Vagina (tissue), 2 donors: ENCODE measurements at places on chromosomes 7 and 10. TPM values are rescaled to one million over a fixed set of nuclear protein-coding genes. Genes with fewer than 3 reads are reported as not detected.

Gene FAM237B
- not detected for total RNA-seq

Gene FAM25G
- total RNA-seq: not detected

DNA sequence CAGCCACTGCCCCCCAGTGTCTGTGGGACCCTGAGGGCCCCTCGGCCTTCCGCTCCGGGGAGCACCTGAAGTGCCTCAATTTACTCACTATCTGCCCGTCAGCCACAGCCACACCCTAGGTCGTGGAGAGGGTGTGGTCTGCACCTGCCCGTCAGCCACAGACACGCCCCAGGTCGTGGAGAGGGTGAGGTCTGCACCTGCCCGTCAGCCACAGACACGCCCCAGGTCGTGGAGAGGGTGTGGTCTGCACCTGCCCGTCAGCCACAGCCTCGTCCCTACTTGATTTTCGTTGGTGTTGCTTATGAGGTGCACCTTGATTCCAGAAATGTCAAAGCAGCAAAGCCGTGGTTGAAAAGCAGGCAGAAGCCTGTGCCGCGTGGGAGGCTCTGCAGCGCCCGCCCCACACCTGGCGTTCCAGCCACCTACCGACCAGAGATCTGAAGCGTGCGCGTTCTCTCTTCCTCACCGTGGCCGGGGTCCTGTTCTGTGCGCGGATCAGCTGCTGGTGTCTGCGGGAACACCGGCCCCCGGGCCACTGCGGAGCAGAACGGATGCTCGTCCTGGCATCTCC lies 101.6 kb downstream of the DYNC2I1 start:
- no peak for DNase-seq

DNA sequence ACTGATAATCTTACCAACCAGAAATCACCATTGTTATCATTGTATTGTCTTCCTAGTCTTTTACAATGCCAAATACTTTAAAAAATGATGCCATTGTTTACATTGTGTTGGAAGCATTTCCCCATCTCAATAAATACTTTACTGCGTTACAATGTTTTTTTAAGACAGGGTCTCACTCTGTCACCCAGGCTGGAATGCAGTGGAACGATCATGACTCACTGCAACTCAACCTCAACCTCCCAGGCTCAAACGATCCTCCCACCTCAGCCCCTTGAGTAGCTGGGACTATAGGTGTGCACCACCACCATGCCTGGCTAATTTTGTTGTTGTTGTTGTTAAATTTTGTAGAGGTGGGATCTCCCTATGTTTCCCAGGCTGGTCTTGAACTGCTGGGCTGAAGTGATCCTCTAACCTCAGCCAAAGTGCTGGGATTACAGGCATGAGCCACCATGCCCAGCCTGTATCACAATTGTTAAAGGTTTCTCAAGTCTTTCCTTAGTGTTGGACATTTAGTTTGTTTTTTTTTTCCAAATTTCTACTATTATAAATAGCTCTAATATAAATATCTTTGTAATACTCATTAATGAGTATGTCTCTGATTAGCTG lies 13.5 kb downstream of the LRMDA start:
- no peak for DNase-seq

GRCh38 chr10:43403911-43404703 lies 4.9 kb downstream of the HNRNPF start:
- DNase-seq: no peak
